ENCODE measurements at places on chromosomes 1 and 21.

DNA sequence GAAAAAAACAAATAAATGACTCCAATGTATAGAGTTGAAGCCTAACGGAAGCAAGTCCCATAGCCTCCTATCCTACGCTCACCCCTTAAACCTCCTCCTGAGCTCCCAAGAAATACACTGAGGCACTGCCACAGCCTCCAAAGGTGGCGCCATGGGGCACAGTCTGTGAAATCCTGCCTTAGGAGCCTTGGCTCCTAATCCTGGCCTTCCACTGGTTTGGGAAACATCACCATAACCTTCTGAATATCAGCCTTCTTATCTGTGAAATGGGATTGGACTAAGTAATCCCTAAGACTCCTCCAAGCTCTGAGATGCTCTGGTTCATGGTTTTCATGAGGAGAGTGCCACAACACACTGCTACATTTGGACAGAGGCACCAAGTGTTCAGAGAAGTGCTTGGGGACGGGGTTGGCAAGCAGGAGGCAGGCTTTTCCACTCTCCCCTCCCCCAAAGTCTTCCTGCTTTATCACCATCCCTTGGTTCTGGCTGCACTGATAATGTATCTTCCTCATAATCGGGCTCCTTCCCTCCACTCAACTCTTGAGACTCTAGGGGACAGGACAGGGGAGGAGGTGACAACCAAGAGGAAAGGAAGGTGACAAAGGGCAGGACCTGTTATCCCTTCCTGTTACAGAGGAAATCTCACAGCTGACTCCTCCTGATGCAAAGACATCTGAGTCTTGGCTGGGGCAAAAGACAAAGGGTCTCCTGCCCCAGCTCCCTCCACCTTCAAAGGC lies 2.7 kb downstream of the SLAMF7 start:
- DNase-seq = no peak

DNA sequence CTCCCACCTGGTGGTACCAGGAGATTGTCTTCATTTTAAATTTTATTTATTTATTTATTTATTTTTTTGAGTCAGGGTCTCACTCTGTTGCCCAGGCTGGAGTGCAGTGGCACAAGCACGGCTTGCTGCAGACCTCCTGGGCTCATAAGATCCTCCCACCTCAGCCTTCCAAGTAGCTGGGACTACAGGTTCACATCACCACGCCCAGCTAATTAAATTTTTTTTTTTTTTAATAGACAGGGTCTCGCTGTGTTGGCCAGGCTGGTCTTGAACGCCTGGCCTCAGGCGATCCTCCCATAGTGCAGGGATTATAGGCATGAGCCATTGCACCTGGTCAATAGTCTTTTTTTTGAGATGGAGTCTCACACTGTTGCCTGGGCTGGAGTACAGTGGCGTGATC lies 8.5 kb downstream of the SLFNL1 start:
- DNase-seq = no peak

- peak; percentile 3 for DNase-seq
Measured at GRCh38 chr1:197351821-197352440, 83.9 kb downstream of the CRB1 start.

DNA sequence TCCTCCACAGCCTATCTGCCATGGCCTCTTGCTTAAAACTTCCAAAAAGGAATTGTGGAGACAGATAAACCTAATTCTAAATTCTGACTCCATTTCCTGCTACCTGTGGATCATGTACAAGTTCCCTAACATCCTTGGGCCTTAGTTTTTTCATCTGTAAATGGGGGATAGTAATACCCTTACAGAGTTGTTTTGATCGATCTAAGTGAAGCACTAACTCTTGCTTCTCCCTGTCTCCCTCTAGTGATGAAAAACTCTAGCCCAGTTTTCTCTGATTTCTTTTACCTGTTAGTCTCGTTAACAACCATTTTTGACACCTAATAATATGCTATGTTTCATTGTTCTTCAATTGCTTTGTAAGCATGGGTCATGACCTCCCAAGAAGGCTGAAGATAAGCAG lies 65.9 kb downstream of the TM2D1 start:
- no peak for DNase-seq

DNA sequence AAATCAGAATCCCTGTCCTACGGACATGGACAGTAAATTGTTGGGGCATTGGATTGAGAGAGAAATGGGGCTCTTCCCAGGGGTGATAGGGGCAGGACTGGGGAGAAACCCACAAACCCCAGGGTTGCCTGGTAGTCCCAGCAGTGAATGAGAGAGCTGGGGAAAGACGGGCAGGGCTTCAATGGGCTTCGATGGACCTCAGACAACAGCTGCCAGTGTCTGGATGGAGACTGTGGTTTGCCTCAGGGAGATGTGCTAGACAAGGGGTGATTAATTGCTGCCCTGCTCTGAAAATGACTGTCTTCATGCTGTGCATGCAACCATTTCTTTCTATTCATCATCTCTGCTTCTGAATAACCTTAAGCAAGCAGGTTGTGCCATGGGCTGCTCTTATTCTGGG lies 7.4 kb downstream of the GPR25 start:
- no peak for DNase-seq

- no peak for DNase-seq
Measured at GRCh38 chr1:17966341-17966740, 141.3 kb upstream of the IGSF21 start.

- DNase-seq = no peak
Measured at GRCh38 chr1:226444901-226445300, 37.0 kb upstream of the PARP1 start.

DNA sequence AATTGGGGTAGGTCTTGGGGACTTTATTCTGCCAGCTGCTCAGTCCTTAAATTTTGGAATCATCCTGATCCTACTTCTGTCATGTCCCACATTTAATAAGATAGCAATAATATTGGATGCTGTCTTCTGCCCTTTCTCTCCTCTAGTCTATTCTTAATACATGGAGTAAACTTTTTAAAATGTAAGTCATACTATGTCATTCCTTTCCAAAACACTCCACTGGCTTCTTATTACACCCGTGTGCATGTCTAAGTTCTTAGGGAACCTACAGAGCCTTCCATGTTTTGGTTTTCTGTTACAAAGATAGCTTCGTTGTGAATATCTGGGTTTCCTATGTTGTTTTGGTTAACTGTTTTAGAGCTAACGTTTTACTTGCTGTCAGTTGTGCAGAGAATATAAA lies 35.1 kb downstream of the USP25 start:
- DNase-seq = no peak

- no peak for DNase-seq
Measured at GRCh38 chr1:163296504-163297263, 25.1 kb upstream of the NUF2 start.

DNA sequence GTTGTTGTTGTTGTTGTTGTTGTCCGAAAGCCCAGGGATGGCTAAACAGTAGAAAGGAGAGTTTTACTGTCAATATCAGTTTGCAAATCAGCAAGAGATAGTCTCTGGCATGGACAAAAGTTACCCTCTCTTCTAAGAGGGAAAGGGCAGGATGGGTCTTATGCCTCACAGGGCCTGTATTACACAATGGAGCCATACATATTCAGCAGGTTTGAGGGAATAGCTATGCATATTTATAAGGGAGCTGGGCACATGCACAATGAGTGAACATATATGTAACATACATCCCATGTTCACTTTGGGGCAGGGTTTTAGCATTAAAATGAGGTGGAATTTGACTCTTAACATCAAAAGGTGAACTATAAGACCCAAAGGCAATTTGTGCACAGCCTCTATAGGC lies 84.4 kb upstream of the PGBD5 start:
- no peak for DNase-seq

GRCh38 chr1:78570539-78570938 lies 49.7 kb upstream of the IFI44L start:
- DNase-seq = no peak

GRCh38 chr1:205985330-205986005 lies 17.7 kb downstream of the RAB7B start:
- DNase-seq = no peak

DNA sequence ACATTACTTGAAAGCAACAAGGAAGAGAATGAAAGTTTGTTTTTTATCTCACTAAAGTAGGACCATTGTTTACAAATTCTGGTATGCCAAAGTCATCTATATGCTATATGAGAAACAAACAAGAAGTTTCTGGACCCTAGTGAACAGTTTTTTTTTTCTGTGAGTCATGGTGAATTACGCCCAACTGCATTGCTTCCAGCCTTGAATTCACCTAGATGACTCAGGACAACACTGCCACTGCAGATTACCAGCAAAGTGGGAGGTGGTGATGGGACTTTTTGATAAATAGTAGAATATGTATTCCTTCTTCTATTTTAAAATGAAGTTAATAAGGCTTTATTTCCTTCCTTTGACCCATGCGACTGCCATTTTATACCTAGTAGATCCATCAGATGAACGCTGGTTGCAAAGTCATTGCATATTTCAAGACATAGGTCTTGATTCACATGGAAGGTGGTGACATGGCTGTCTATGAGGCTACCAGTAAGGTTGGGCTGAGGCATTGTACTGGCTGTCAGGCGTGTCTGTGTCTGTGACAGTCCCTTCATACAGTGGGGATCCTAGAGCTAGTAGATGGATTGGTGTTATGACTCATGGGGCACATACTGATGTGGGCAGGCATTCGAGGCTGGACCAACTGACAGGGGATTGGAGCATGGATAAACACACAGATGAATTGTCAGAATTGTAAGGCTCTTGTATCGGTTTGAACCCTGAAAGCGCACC lies 49.1 kb upstream of the APOBEC4 start:
- DNase-seq = peak; percentile 36
